ENCODE measurements at places on chromosomes 13 and 19.

- no peak for DNase-seq
Measured at GRCh38 chr13:24683351-24683750, 3.1 kb downstream of the ATP12A start.

GRCh38 chr13:35810321-35810720 lies 320.9 kb downstream of the DCLK1 start:
- DNase-seq, result no peak

DNA sequence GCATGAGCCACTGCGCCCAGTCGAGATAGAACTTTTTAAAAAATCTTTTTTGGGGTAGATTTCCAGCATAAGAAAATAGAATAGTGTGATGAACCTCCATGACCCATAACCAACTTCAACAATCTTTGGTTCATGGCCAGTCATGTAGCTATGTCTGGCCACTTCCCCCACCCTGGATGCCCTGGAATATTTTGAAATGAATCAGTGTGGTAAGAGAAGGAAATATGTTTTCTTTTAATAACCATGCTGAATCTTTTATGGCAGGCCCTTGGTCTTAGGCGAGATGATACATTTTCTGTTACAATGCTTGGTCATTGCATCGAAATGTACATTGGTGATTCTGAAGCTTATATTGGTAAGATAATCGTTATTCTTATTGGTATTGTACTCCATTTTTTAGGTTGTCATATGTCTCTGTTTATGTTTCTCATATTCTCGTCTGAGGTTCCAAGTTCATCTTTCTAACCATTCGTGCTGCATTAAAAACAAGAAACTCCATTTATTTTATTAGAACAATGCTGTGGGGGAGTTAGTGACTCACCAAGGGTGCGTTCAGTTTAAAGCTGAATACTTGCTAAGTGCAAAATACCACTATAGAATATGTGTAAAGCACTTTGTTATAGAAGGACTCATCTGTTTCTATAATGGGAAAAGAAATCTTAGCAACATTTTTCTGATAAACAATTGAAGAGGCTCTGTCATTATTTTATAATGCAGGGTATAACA lies 16.4 kb upstream of the UPF3A start:
- DNase-seq, result no peak

GRCh38 chr13:90954605-90955195 lies 392.8 kb upstream of the MIR17HG start:
- no peak for DNase-seq

- peak; percentile 51 for DNase-seq
Measured at GRCh38 chr13:45047394-45048310, 58.3 kb downstream of the GPALPP1 start.

DNA sequence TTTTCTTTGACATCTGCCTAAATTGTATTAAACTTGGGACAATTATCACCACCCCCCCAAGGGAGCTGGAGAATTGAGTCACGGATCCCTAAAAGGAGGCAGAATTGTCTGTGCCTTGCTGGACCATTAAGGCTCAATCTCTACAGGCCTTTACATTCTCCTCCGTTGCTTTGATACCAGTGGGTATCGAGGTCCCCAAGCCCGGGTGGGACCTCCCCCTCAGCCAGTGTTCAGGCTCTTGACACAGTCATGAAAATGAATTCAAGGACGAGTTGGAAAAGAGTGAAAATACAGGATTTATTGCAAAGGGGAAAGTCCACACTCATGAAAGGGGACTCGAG lies 5.6 kb downstream of the PPP1R15A start:
- no peak for DNase-seq

DNA sequence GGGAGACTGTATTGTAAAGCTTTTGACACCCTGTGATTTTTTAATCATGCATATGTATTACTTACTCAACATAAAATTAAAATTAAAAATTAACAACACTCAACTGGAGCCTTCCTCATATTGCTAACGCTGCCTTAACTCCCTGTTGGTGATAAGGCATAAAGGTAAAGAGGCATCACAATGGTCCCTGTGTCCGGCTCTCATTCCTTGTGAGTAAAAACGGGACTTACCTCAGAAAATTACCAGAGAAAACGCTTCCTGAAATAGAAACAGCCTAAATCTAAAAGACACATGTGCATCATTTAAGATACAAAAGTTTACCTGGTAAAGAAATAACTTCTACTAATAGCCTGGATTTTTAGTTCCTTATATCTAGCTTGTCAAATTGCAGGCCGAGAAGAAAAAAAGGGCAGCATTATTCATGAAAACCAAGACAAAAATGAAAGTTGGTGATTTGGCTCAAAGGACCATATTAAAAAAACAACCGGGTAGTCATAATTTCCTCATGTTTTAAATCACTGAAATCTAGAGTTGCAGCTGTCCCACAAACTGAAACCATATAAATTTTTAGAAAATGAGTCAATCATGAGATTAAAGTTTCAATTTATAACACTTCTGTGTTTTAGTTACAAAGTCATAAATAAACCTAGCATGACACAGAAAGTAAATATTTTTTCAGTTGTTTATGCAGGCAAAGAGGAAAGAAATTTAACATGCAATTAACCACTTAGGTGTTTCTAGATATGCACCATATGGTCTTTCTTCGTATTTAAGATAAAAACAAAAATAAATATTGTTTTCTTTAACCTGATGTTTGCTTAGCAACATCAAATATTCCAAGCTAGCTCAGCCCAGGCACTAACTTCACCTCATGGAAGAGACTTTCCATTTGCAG lies 94.7 kb downstream of the MIPEP start:
- DNase-seq, result no peak

- DNase-seq, result no peak
Measured at GRCh38 chr19:45211751-45212381, 33.3 kb downstream of the BLOC1S3 start.

GRCh38 chr13:23620613-23621315 lies 50.6 kb downstream of the TNFRSF19 start:
- no peak for DNase-seq

GRCh38 chr13:106145070-106145469 lies 390.4 kb downstream of the EFNB2 start:
- no peak for DNase-seq

DNA sequence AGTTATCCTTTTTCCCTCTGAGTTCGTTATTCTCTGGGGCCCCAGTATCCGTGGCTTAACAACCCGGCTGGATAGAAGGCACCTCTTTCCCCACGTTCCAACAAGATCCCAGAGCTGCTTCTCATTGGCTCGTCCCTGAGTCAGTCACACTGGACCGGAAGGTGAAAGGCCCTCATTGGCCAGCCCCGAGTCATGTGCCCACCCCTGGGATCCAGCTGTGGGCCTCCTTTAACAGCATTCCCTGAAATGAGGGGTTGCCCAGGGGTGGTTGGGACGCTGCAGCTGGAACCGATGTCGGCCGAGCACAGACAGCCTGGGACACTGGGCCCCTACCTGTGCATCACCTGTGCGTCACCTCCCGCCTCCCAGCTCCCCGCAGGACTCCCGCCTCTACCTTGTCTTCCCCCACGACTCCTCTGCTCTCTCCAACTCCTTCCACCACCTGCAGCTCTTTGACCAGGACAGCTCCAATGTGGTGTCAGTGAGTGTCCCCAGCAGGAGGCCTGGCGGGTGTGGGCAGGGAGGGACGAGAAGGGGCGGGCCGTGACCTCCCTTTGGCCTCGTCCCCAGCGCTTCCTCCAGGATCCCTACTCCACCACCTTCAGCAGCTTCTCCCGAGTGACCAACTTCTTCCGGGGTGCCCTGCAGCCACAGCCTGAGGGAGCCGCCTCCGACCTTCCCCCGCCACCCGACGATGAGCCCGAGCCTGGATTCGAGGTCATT lies 4.3 kb downstream of the TBC1D17 start:
- no peak for DNase-seq

GRCh38 chr19:41136636-41137455 lies 22.6 kb downstream of the CYP2F1 start:
- no peak for DNase-seq

DNA sequence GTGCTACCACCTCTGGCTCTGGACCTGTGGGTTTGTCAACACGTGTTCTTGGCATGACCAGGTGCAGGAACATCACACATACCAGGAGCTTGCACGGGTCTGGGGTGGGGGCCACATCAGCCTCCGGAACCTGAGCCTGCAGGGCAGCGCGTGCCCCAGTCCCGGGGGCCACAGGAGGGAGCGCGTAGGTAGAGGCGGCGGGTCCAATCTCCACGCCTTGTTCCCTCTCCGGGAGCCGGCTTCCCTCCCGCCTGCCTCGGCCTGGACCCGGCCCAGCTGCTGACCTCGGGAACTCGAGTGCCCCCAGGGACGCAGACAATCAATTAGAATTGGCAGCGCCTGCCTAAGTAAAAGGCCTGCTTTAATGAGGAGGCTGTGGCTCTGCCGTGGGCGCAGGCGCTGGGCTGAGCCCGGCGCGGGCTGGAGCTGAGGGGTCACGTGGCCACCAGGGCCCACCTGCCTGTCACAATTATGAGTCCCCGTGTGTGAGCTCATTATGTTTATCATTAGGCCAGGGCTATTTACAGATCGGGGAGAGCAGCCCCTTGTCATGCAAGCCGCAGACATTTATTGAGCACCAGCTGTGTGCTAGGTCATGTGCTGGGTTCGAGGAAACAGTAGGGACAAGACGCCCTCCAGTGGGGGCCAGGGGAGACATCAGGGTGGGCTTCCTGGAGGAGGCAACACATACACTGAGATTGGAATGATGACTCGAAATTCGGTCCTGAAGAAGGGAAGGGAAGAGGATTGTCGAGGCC lies 32.2 kb upstream of the TNFAIP8L1 start:
- no peak for DNase-seq

DNA sequence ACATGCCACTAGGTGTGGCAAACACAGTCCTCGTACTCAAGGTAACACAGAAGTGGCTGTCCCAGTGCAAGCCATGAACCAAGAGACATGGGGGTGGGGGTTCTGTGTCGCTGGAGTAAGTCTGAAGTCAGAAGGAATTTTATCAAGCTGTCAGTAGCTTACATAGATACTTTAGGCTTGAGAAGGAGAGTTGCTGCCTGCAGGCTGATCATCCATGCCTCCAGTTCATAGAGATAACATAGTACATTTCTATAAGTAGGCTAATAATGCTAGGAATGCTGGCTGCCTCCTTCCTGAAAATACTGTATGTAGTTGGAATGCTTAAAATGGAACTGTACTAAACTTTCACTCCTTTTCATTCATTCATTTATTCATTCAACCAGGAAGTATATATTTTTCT lies 70.1 kb downstream of the CAB39L start:
- DNase-seq, result no peak

DNA sequence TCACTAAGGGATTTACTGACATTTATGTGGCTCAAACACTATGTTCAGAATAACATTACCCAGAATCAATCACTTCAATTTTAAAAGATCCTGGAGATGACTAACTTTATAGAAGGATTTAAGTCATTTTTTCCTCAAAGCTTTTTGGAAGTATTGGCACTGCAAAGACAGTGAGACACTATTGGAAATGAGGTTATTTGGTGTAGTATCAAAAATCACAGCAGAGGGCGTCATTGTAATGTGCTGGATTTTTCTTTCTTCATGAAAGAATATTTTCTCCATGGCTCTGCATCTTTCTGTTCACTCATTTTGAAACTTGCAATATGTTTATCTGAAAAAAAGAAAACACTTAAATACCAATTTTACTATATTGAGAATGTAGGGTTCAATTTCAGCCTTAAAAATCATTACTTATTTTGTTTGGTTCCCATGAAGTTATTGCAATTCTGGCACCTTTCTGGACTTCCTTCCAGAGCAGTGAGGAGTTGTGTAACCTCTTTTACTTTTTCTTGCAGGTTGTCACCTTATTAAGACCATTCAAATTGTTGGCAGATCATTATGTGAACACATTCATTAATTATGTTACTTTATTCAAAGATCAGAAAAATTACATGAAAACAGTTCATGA lies 3.7 kb upstream of the CSNK1A1L start:
- no peak for DNase-seq

- DNase-seq, result no peak
Measured at GRCh38 chr19:43309466-43309865, 40.1 kb upstream of the PSG9 start.

DNA sequence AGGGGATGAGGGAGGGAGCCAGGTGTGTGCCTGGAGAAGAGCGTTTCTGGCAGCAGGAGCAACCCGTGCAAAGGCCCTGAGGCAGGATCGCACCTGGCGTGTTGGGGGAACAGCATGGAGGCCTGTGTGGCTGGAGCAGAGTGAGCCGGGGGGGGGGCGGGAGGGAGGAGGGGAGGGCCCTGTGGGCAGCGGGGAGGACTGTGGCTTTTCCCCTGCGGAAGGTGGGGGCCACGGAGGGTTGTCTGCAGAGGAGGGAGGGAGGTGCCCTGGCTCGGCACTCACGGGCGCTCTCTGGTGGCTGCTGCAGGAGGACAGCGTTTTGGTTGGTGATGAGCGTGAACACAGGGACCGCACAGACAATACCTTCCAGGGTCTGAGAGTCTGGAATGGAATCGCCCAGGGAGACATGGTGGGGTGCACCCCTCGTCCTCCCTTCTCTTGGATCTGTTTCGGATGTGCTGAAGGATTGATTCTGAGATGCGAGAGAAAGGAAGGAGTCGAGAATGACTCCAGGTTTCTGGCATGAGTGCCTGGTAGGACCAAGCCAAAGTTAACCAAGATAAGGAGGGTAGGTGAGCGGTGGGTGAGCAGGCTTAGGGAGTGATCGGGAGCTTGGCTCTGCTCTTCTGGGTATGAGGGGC lies 6.5 kb downstream of the RAB11B start:
- DNase-seq, result no peak

GRCh38 chr13:110251193-110251819 lies 55.7 kb downstream of the COL4A1 start:
- peak; percentile 36 for DNase-seq

GRCh38 chr19:35868172-35868822 lies at the start of gene APLP1:
Gene APLP1 (plus strand): TSS chr19:35868574. CDS start chr19:35868637, 63 bp downstream.
- DNase-seq, result peak; percentile 62

DNA sequence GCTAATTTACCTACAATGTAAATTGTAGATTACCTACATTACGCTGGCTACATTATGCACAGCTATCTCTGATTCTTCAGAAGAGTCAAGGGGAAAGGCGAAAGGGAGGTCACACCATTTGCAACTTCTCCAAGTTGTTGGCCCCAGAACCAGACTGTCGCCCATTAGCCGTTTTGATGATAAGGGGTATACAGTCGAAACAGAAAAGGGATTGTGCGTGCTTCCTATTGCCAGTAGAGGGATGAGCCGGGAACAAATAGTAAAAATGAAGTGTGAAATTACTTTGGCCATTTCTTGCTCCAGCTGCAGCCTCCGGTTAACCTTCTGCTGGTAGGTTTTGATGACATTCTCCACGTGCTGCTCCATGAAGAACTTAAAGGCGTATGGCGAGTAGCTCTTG lies 73.8 kb downstream of the LATS2 start:
- DNase-seq, result no peak

- DNase-seq, result peak; percentile 75
Measured at GRCh38 chr13:49606747-49607648, 21.3 kb upstream of the ARL11 start.

GRCh38 chr19:28196961-28197360 lies 1016.0 kb downstream of the UQCRFS1 start:
- no peak for DNase-seq

GRCh38 chr13:31798189-31798588 lies 58.9 kb downstream of the RXFP2 start:
- no peak for DNase-seq

DNA sequence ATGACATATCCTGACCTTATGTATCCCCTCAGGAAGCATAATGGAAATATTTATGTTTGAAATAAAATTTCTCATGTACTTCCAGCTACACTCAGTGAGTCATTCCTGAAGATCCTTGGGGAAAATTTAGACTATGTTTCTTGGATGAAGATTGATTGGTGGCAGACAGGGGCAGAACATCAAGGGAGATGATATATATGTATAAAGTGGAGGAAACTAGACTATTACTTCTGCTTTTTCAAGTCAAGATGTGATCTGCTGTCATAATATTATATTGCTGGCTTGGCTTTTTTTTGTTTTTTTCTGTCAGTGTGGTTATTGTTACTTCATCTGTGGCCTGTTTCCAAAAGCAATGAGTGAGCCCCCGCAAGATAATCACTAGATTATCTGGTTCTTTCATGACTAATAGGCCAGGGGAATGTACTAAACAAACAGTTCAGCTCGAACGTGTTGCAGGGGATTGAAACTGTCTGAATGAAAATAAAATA lies 87.2 kb upstream of the TNFSF11 start:
- no peak for DNase-seq

All from mesothelial cell of epicardium (in vitro differentiated cells).